ENCODE measurements at places on chromosomes 5 and 9. TPM values are rescaled to one million over a fixed set of nuclear protein-coding genes. Genes with fewer than 3 reads are reported as not detected.

GRCh38 chr5:16489322-16489791 is 23.8 kb upstream of the ZNF622 start:
- no peak overlapping the region for H3K4me3 ChIP-seq
- DNase-seq: peak; percentile 48
- peak overlapping the region; percentile 29 for H3K27ac ChIP-seq
- H3K4me1 ChIP-seq: peaks cover 16% of the 10 kb centered on the region
- H3K27me3 ChIP-seq: no peaks in the 10 kb centered on the region

Gene LRRC19
- total RNA-seq: not detected

DNA sequence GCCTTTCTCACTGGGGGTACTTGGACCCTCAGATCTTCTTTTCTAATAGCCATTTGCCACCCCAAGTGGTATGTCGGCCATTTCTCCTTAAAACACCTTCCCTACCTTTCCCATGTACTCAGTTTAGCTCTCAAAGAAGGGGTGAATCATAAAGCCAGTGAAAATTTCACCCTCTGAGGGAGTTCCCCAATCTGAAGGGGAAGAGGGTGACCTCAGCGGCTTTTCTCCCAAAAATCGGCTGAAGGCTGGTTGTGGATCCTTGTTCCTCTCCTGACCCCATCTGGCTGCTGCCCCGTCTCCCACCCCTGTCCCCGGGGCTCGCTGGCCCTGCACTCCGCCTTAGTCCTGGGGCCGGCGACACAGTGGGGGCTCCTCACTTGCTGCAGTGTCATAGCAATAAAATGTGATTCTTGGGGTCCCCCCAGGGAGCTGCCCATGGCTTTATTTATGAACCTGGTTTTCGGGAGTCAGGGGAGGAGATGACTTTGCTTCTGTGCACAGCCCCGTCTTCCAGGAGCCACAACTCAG is 17.3 kb upstream of the LTC4S start:
- no peaks in the 10 kb centered on the region for H3K27me3 ChIP-seq
- DNase-seq: no peak
- peaks cover 84% of the 10 kb centered on the region for H3K36me3 ChIP-seq
- H3K27ac ChIP-seq: no peak overlapping the region

DNA sequence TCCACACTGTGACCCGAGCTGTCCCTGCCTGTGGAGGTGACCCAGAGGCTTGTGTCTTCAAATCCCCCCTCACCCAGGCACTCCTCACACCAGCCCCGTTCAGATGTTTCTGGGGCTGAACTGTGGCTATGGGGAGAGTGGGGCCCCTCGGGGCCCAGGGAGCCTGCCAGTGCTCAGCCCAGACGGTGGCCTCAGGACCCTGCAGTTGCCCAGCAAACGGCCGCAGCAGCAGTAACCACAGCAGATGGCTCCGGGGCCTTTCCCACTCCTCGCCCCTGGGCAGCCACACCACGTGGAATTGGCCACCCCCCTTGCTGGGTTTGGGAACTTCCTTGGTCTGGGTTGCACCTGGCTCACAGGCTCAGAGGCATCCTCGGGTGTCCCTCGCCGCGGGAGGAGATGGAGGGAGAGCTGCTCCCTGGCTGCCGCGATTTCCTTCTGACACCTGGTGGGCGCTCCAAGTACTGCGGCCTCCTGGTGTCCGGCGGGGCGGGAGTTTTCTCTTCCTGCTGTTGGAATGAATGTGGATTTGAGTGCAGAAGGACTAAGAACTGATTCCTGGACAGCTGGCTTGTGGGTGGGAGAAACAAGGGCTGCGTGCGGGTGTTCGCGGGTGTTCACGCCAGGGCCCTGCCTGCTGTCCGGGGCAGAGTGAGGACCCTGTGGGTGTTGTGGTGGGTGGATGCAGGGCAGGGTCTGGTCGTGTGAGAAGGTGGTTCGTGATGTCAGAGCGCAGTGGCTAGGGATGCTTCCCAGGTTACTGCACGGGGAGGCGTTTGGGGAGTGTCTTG is 97.5 kb downstream of the COL5A1 start:
- H3K4me3 ChIP-seq: no peak overlapping the region
- H3K4me1 ChIP-seq: no peaks in the 10 kb centered on the region
- no peak overlapping the region for H3K27ac ChIP-seq
- no peaks in the 10 kb centered on the region for H3K36me3 ChIP-seq
- DNase-seq: peak; percentile 62
- peaks cover 73% of the 10 kb centered on the region for H3K27me3 ChIP-seq
